ENCODE measurements at places on chromosomes 3 and 15.

DNA sequence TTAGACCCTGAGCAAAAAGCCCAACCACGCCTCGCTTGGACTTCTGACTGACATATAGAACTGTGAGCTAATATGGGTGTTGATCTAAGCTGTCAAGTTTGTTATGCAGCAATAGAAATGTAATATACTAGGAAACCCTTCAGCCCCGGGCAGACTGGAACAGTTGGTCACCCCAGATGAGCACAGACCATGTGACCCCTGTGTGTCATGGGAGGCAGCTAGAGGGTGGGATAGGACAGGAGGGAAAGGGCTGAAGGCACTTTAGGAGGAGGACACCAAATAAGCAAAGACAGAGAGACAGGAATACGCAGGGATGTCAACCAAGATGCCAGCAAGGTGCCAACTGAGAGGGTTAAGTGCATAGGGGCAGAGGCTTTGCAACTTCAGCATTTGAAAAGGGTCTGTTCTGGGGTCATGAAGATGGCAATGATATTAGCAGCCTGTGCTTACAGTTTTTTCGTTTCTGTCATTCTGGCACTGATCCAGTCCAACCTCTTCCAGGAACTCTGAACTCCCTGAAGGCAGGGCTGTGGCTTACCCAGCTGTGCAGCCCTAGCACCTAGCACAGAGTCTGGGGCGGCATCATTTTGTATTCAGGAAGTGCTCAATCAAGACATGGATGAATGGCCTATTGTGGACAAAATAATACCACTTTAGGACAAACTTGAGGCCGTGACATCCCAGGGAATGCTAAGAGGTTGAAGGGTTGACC, 51.4 kb downstream of the HES1 start:
- DNase-seq: no peak

DNA sequence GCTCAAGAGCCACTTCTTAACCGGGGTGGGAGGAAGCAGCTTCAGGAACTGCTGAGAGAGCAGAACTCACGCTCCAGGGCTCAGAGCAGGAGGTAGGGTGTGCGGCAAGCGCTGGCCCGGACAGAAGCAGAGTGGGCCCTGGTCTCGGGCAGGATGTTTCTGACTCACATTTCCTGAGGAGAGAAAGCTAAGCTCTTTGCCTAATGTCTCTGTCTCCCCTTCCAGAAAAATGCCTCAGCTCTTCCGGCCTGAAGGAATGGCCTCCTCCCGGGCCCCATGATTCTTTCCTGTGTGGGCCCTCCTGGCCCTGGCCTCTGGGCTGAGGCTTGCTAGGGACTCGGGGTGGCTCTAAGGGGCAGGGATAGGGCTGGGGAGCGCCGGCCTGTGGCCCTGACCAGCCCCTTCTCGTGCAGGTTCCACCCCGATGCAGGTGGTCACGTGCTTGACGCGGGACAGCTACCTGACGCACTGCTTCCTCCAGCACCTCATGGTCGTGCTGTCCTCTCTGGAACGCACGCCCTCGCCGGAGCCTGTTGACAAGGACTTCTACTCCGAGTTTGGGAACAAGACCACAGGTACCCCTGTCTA, 4.1 kb upstream of the STAB1 start:
- no peak for DNase-seq

DNA sequence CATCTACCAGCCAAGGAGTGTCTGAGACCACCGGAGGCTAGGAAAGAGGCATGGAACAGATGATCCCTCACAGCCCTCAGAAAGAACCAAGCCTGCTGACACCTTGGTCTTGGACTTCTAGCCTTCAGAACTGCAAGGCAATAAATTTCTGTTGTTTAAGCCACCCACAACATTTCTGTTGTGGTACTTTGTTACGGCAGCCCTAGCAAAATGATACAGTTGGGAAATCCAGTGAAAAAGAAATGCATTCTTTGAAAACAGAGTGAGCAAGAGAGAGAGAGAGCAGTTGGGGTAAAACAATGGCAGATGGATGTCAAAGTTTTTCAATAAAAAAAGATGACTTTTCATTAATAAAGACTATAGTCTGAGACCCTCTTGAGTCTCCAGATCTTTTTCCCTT, 219.4 kb downstream of the NFKBIZ start:
- no peak for DNase-seq

DNA sequence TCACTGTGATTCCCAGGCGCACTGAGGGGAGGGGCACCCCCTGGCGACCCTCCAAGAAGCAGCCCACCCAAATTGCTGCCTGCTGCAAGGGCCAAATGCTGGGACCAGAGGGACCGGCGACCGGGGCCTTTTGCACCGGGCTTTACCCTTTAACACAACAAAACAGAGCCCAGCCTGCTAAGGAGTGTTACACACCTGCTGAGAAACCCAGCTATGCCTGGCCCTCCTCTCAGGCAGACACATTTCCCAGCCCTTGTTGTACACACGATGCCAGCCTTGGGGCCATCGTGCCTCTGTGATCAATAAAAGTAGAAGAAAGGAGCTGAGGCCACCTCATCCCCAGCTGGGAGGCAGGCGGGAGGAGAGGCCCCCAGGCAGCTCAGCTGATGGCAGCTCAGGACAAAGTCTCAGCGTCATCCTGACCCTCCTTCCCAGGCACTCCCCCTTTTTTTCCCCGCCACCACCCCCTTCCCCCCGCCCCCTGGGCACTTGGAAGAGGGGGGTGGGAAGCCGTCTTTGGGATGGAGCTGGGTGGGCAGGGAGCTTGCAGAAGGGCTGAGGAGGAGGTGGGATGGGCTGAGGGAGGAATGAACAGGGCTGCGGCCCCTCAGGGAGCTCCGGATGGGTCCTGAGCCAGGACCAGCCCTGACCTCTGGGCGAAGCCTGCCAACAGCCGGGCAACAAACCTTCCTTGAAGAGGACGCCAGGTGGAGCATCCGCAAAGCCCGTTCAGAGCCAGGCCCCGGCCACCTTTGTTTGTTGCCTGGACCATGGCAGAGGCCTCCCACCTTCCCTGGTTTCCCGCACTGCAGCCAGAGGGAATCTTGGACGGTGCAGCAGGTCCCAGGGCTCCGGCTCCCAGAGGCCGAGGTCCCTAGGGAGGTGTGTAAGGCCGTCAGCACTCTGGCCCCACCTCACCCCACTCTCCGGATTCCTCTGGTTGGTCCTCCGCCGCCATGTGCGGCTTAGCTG, 45.9 kb upstream of the SEC61A1 start:
- DNase-seq: no peak

DNA sequence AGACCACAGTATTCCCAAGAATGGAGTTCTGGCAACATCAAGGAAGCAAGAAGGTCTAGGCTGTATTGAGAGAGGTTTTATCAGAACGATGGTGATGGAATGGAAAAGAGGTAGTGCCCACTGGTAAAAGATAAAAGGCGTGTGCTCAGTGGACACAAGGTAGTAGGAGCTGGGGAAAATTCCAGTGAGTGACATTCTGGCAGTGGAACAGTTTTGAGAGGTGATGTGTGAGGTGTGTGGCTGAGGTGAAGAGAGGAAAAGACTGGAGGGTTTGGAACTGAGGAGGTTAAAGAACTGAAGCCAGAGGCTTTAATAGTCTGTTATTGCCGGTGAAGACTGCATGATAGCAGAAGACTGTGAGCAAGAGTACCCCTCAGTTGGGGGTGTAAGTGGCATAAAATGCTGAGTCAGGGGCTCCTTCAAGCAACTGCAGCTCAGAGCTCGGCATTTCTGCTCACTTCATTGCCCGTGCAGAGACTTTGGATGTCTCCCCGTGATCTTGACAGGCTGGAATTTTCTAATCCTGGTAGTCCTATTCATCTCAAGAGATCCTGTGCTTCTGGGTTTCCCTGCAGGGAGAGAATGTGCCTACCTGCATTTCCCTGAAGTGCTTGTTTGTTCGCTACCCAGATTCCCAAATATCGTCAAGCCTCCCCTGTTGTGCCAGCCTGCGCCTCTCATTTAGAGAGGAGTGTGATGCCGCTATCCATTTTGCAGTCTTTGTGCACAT, 191.0 kb downstream of the SATB1 start:
- no peak for DNase-seq

DNA sequence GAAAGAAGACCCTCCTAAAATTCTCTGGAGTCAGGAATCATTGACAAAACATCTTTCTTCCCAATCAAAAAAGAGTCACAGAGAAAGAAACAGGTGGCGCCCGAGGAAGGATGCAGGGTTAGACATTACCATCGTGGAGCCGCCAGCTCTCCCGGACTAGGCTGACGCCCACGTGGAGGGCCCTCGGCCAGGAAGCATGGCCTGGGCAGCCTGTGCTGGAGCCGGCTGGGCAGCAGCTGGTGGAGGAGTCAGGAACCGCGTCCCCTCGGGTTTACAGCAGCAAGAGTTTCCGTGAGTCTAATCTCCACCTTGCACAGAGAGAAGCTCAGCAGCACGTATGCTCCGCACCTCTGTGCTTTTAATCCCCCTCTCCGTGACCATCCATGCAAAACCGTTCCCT, 533.7 kb upstream of the ATP11B start:
- no peak for DNase-seq

GRCh38 chr3:151552589-151552988, 91.7 kb upstream of the IGSF10 start:
- no peak for DNase-seq

DNA sequence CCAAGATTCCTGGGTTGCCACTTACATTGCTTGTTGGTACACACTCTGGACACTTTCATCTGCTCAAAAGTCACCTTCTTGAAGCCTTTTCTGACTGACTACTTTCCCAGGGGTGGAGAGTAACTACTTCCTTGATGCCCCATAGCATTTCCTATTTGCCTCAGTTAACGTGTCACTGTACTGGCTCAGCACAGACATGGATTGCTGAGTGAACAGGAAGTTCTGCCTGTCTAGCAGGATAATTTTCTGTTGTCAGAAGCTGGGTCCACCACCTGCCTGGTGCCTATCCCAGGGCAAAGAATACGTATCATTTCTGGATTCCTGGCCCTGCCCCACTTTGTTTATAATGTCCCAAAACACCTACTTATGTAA, 15.3 kb upstream of the ABHD17C start:
- DNase-seq: no peak
